ENCODE measurements at places on chromosomes 7 and 10.

DNA sequence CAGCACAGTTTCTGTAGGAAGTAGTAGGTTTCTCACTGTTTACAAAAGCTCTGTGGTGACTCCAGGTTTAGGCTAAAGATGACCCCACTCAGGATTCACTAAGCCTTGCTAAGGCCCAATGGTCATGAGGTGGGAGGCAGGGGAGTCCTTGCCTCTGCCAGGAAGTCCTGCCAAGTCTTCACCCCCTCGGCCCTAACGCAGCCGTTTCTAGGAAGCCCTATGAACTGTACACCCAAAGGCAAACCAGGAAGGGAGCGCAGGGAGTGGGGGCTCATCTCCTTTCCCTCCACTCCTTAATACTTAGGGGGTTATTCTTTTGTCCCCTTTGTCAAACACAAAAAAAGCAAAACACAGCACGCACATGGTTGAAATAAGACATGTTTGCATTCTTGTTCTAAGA, 64.6 kb downstream of the CTBP2 start:
- DNase-seq, result no peak

DNA sequence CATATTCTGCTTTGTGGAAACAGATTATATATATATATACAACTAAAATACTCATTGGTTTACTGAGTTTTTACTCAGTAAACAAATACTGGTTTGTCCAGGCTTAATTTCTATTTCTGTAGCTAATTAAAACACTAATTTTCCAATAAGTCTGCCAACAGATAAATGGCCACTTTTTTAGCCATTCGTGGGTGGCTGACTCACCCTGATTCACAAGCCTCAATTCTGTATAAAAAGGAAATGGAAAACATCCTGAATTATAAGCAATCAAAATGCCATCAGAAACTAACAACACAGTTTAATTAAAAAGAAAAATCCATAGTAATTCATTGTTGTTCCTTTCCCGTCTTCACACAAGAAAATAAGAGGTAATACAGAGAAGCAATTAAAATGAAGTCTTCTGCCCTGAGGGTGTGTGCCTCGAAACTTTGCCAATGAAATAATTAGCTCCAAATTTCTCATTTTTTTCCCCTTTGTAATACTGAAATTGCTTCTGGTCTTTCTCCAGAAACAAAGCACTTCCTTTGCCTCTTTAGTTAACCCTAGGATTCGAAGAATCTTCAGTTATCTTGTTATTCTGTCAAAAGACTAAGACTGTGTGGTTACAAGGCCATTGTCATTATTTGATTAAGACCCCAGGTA, 118.7 kb upstream of the PTN start:
- DNase-seq, result peak; percentile 40

- no peak for DNase-seq
Observed at GRCh38 chr7:115526278-115526677, 504.3 kb downstream of the TFEC start.

DNA sequence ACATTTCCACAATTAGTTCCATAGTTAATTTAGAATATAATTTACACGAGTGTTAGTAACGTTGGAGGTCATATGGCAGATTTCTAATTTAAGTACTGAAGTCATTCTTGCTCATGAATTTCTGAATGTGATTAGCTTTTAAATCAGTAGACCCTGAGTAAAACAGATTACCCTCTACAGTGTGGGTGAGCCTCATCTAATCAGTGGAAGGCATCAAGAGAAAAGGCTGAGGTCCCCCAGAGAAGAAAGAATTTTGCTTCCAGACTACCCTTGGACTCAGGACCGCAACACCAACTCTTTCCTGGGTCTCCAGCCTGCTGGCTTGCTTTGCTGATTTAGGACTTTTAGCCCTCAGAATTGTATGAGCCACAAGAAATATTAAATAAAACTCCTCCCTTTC, 33.2 kb downstream of the IFT22 start:
- DNase-seq, result no peak

- DNase-seq, result no peak
Observed at GRCh38 chr10:95304463-95304862, 13.7 kb upstream of the PDLIM1 start.

- no peak for DNase-seq
Observed at GRCh38 chr7:21368317-21368716, 59.6 kb upstream of the SP4 start.

DNA sequence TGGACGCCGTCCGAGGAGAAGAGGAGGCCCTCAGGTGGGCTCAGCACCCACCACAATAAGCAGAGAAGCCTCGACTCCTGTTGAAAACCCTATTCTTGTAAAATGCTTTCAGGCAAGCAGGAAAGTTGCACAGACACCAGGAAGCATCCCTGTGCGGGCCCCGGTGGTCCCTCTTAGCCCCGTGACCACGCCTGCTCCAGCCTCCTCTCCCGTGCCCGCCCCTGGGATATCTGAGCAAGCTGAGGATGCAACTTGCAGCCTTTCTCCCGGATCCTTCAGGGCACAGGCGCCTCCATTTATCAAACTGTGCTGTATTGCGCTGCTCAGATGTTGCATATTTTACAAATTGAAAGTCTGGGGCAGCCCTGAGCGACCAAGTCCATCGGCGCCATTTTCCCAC, 72.7 kb downstream of the CFAP46 start:
- no peak for DNase-seq

Measured in fibroblast of upper back skin (primary cell).